IMR-90 (cell line): ENCODE measurements at places on chromosomes 7 and 10. TPM values are rescaled to one million over a fixed set of nuclear protein-coding genes. Genes with fewer than 3 reads are reported as not detected.

GRCh38 chr7:153550173-153550572, 502.0 kb upstream of the DPP6 start:
- no peak for DNase-seq

DNA sequence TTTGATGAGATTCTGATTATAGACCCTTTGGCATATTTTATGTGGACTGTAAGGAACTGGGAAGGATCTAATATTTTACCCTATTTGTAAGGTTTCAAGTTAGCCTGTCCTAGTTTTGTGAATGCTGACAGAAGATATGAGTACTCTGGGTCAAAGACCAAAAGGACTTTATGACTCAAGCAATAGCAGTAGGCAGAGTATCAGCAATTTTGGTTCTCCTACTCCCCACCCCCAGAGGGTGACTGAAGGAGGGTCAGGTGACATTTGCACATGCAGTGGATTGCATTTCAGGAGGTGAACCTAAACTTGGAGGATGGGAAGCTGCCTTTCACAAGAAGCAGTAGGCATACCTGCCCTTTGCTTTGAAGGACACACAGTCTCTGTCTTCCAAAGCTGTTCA, 84.0 kb upstream of the KLF6 start:
- DNase-seq, result no peak

Gene PPP1R9A
- not detected in 2 replicates for total RNA-seq

Gene DENND2A
- 7.5 and 7.8 TPM in 2 replicates for total RNA-seq
